Metanephros (tissue), 2 donors: ENCODE measurements at places on chromosomes 6 and 20. TPM values are rescaled to one million over a fixed set of nuclear protein-coding genes. Genes with fewer than 3 reads are reported as not detected.

Gene SUMO4
- 6.7 TPM for total RNA-seq

Gene WASF1
- 17.5 TPM for total RNA-seq

Gene PNLDC1
- total RNA-seq = not detected

Gene SLC17A5
- 14.2 TPM for total RNA-seq

Gene CD93
- total RNA-seq = 70.4 TPM

Gene PROKR2
- not detected for total RNA-seq
